ENCODE measurements at places on chromosomes 3 and 15. TPM values are rescaled to one million over a fixed set of nuclear protein-coding genes. Genes with fewer than 3 reads are reported as not detected.

DNA sequence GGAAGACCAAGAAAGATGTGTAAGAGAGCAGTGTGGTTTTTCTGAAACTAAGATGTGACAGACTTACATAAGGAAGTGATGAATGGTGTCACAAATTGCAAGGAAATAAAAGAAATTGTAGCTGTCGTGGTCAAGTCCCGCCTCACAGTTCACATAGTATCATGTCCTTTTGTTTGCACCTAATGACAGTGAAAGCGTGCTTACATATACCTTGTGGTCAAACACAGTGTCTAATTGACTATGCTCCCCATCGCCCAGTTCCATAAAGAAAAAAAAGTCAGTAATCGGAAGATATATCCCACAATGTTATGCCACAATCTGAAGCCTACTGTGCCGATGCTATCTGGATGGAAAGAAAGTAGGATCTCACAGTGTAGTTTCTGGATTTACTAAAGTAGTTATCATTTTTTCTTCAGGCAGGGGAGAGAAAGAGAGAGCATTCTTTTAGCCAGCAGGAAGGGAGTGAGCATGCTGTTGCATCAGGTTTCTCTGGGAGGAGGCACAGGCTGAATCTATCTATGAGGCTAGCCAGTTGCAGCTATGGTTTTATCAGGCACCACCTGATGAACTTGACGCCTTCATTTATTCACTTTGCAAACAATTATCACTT lies 9.8 kb upstream of the PLSCR1 start:
- no peak overlapping the region for H3K27ac ChIP-seq
- H3K4me3 ChIP-seq, result no peak overlapping the region
- H3K27me3 ChIP-seq, result peaks cover 2% of the 10 kb centered on the region
- no peak for DNase-seq
- peaks cover 18% of the 10 kb centered on the region for H3K4me1 ChIP-seq
- H3K36me3 ChIP-seq, result no peaks in the 10 kb centered on the region

DNA sequence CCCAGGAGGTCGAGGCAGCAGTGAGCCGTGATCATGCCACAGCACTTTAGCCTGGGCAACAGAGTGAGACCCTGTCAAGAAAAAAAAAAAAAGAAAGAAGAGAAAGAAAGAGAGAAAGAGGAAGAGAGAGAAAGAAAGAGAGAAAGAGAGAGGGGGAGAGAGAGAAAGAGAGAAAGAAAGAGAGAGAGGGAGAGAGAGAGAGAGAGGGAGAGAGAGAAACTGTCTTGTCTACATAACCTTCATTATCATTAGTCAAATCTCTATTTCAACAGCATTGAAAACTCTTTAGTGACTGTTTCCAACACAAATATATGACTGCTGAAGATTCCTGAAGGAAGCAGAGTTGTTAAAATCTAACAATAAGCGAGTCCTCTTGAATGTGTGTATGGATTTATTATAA lies 304.3 kb downstream of the MAGI1 start:
- H3K36me3 ChIP-seq, result no peaks in the 10 kb centered on the region
- H3K27me3 ChIP-seq, result peaks cover 2% of the 10 kb centered on the region
- no peak overlapping the region for H3K27ac ChIP-seq
- H3K4me1 ChIP-seq, result no peaks in the 10 kb centered on the region
- no peak for DNase-seq
- no peak overlapping the region for H3K4me3 ChIP-seq

The HIGD1A gene
- 68.4 TPM for total RNA-seq

DNA sequence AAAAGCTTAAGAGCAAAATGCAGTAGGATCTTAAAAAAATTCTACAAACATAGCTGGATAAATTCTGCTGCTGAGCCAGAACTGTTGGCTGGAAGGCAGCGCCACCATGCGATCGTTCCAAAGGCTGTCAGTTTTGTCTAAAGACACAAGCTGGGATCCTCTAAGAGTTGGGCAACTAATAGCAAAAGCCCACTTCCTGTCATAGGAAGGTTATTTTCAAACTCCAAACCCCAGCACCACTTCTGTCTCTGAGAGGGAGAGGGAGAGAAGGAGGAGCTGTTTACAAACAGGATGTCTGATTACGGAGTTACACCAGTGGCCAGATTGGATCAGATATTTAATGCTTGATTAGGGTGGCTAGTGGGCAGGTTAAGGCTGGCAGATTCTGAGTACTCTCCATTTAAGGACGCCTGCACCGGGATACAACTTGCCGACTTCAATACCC lies 44.0 kb downstream of the EIF4E3 start:
- no peak overlapping the region for H3K27ac ChIP-seq
- no peak overlapping the region for H3K4me3 ChIP-seq
- peak; percentile 59 for DNase-seq
- H3K36me3 ChIP-seq, result peaks cover 7% of the 10 kb centered on the region
- H3K27me3 ChIP-seq, result no peaks in the 10 kb centered on the region
- peaks cover 8% of the 10 kb centered on the region for H3K4me1 ChIP-seq

GRCh38 chr3:27796365-27796875 lies 74.3 kb upstream of the EOMES start:
- H3K36me3 ChIP-seq, result no peaks in the 10 kb centered on the region
- DNase-seq, result no peak
- H3K4me1 ChIP-seq, result no peaks in the 10 kb centered on the region
- no peak overlapping the region for H3K27ac ChIP-seq

GRCh38 chr3:63975723-63976122 lies 47.6 kb downstream of the PSMD6 start:
- H3K4me1 ChIP-seq, result peaks cover 92% of the 10 kb centered on the region
- H3K27ac ChIP-seq, result peak overlapping the region; percentile 63
- no peak for DNase-seq
- H3K36me3 ChIP-seq, result peaks cover 14% of the 10 kb centered on the region

DNA sequence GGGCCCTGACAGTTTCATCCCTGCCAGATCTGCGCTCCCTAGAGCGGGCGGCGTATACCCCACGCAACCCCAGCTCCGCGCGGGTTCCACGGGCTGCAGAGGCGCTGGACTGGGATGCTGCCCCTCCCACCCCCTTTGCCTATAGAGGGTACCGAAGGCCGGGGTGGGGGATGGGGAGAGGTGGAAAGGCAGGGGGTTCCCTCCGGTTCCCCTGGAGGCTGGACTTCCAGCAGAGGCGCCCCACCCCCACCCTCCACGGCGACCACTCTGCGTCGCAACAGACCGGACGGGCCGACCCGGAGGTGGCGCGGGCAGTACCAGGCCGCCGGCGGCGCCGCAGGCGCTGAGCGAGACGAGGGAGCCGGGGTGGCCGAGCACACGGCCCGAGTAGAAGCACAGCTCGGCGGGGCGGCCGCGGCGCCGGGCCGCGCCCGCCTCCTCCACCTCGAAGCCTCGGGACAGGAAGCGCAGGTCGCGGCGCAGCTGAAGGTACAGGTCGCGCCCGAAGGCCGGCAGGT lies 995 bp downstream of the ADAMTS17 start:
- H3K4me3 ChIP-seq, result peak overlapping the region; percentile 70
- H3K36me3 ChIP-seq, result no peaks in the 10 kb centered on the region
- DNase-seq, result peak; percentile 35
- H3K27ac ChIP-seq, result no peak overlapping the region
- H3K27me3 ChIP-seq, result no peaks in the 10 kb centered on the region

DNA sequence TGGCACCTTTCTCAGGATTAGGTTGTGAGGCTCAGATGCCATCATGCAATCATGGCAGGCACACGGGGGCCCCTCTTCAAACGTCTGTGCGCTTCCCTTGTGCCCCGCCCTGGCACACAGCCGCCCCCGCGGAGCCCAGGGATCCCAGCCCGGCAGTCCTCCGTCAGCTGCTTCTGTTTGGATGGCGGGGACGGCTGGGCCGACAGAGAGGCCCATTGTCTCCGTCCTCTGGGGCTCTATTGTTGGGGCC lies 849 bp upstream of the HDAC11 start:
- H3K27ac ChIP-seq, result peak overlapping the region; percentile 74
- peaks cover 13% of the 10 kb centered on the region for H3K4me1 ChIP-seq
- H3K27me3 ChIP-seq, result no peaks in the 10 kb centered on the region
- H3K4me3 ChIP-seq, result peak overlapping the region; percentile 89

DNA sequence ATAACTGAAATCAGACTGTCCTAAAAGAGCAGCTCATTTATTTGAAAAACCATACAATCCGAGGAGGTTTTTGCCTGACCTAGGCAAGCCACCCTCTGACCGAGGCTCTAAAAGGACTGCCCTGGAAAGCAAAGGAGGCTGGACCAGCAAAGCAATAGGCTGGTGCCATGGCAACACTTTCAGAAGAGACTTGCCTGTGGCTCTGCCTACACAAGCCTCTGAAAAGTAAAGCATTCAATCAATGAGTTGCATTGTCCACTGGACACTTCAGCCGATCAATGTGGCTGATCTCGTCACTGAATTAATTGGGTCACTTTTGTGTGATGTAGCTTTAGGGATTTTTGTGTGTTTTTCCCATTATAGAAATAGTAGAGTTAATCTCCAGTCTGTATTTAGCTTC lies 99.1 kb upstream of the SEMA6D start:
- no peaks in the 10 kb centered on the region for H3K4me1 ChIP-seq
- no peaks in the 10 kb centered on the region for H3K27me3 ChIP-seq
- no peaks in the 10 kb centered on the region for H3K36me3 ChIP-seq
- no peak overlapping the region for H3K4me3 ChIP-seq
- no peak for DNase-seq
- H3K27ac ChIP-seq, result no peak overlapping the region

GRCh38 chr3:34504366-34504765 lies 705.9 kb downstream of the PDCD6IP start:
- no peak overlapping the region for H3K4me3 ChIP-seq
- no peak overlapping the region for H3K27ac ChIP-seq
- no peaks in the 10 kb centered on the region for H3K4me1 ChIP-seq
- H3K36me3 ChIP-seq, result no peaks in the 10 kb centered on the region
- peaks cover 2% of the 10 kb centered on the region for H3K27me3 ChIP-seq

DNA sequence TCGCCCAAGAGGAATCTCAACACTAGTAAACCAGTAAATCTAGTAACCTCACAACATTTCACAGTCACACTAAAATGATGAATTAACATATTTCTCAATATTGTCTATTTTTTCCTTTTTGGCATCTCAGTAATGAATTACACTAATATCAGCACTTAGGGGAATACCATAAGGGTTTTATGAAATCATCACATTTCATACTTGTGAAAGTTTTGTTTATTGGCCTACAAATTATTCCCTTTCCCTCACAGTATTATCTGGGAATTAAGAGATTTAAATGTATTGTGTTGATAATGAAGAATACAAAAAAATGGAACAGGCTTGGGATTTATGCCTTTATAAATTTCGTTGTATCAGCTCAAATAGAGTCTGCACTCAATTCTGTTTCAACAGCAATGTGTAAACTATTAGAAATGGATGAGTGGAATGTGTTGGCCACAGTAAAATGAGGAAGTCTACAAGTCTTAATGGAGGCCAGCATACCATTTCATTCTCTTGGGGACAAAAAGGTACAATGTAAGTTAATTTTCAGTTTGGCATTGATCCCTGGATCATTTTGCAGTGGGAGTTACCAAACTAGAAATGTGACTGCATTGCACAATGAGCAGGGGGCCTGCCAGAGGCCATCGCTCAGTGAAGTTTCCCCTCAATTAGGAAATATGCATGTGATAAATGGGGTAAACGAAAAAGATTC lies 195.4 kb downstream of the FMN1 start:
- peaks cover 12% of the 10 kb centered on the region for H3K27me3 ChIP-seq
- no peak overlapping the region for H3K27ac ChIP-seq
- H3K4me3 ChIP-seq, result no peak overlapping the region
- H3K4me1 ChIP-seq, result no peaks in the 10 kb centered on the region
- no peak for DNase-seq
- H3K36me3 ChIP-seq, result no peaks in the 10 kb centered on the region

GRCh38 chr3:41608347-41608746 lies 353.6 kb downstream of the ULK4 start:
- H3K4me3 ChIP-seq, result no peak overlapping the region
- peaks cover 5% of the 10 kb centered on the region for H3K36me3 ChIP-seq
- H3K4me1 ChIP-seq, result peaks cover 15% of the 10 kb centered on the region
- no peak for DNase-seq

The ERC2 gene
- total RNA-seq, result not detected

DNA sequence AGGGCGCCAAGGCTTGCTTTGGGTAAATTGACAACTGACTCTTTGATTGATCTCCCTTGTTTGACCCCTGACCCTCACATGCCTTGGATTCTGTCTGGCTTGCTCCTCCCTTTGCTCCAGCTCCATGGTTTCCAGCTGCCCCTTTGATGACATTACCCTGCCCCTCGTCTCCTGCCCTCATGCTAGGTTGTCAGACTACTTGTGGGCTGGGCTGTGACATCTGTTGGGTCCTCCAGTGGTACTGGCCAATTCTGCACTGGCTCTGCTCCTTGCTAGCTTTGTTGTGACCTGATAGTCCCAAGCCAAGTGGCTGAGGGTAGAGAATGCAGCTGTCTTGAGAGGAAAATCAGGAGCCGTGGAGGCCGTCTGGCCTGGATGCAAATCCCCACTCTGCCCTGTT lies 6.2 kb downstream of the THSD4 start:
- peaks cover 45% of the 10 kb centered on the region for H3K27me3 ChIP-seq
- no peak overlapping the region for H3K27ac ChIP-seq
- H3K4me3 ChIP-seq, result no peak overlapping the region
- DNase-seq, result no peak
- no peaks in the 10 kb centered on the region for H3K36me3 ChIP-seq
- H3K4me1 ChIP-seq, result peaks cover 1% of the 10 kb centered on the region

The ACP3 gene
- total RNA-seq, result not detected

The USP13 gene
- total RNA-seq, result 12.5 TPM

The TM4SF1 gene
- 0.92 TPM for total RNA-seq

GRCh38 chr3:5227812-5228211 lies 40.3 kb downstream of the EDEM1 start:
- H3K36me3 ChIP-seq, result no peaks in the 10 kb centered on the region
- no peak for DNase-seq
- no peak overlapping the region for H3K27ac ChIP-seq
- peaks cover 1% of the 10 kb centered on the region for H3K4me1 ChIP-seq
- no peak overlapping the region for H3K4me3 ChIP-seq

The LRRC3B gene
- not detected for total RNA-seq

The ATP11B gene
- 93.9 TPM for total RNA-seq

- no peak overlapping the region for H3K4me3 ChIP-seq
- H3K4me1 ChIP-seq, result no peaks in the 10 kb centered on the region
- no peak for DNase-seq
- no peak overlapping the region for H3K27ac ChIP-seq
- H3K36me3 ChIP-seq, result no peaks in the 10 kb centered on the region
Measured at GRCh38 chr15:38826880-38827279, 262.3 kb upstream of the RASGRP1 start.

The PRRT3 gene
- total RNA-seq, result 8.2 TPM

The HTR3E gene
- total RNA-seq, result not detected

- no peak overlapping the region for H3K27ac ChIP-seq
- no peaks in the 10 kb centered on the region for H3K4me1 ChIP-seq
- DNase-seq, result no peak
- H3K4me3 ChIP-seq, result no peak overlapping the region
Measured at GRCh38 chr15:100683434-100683833, 81.0 kb downstream of the ASB7 start.

- H3K4me3 ChIP-seq, result no peak overlapping the region
- H3K4me1 ChIP-seq, result peaks cover 3% of the 10 kb centered on the region
- DNase-seq, result peak; percentile 76
- peak overlapping the region; percentile 53 for H3K27ac ChIP-seq
- H3K27me3 ChIP-seq, result no peaks in the 10 kb centered on the region
Measured at GRCh38 chr3:184636741-184637316, 75.0 kb downstream of the MAGEF1 start.

The SLC22A14 gene
- not detected for total RNA-seq

The XCR1 gene
- not detected for total RNA-seq

The KBTBD13 gene
- total RNA-seq, result not detected

GRCh38 chr3:114207768-114208167 lies 28.9 kb upstream of the DRD3 start:
- H3K36me3 ChIP-seq, result peaks cover 2% of the 10 kb centered on the region
- no peak overlapping the region for H3K4me3 ChIP-seq
- H3K4me1 ChIP-seq, result peaks cover 17% of the 10 kb centered on the region
- no peak for DNase-seq
- H3K27me3 ChIP-seq, result no peaks in the 10 kb centered on the region
